ENCODE measurements at places on chromosomes 5 and 9.

DNA sequence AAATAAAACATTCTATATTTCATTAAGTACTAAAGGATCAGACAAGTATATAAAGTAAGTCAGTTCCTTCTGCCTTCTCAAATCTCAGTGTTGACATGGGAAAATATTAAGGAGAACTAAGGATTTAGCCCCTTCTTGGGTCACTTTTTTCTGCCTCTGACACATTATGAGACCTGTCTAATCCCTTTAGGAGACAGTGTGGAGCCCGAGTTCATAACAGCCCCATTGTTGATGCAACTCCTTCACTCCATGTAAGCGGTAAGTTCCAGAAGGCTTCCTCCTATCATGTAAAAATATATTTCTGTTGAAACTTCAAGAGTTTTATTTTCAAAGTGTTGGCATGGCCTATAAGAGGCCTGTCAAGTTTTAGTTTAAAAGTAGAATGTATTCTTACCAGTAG is 152.2 kb downstream of the SNCAIP start:
- no peak for DNase-seq

GRCh38 chr5:143932584-143932983 is 120.6 kb downstream of the HMHB1 start:
- no peak for DNase-seq

GRCh38 chr5:94345257-94345656 is 273.1 kb downstream of the KIAA0825 start:
- no peak for DNase-seq

DNA sequence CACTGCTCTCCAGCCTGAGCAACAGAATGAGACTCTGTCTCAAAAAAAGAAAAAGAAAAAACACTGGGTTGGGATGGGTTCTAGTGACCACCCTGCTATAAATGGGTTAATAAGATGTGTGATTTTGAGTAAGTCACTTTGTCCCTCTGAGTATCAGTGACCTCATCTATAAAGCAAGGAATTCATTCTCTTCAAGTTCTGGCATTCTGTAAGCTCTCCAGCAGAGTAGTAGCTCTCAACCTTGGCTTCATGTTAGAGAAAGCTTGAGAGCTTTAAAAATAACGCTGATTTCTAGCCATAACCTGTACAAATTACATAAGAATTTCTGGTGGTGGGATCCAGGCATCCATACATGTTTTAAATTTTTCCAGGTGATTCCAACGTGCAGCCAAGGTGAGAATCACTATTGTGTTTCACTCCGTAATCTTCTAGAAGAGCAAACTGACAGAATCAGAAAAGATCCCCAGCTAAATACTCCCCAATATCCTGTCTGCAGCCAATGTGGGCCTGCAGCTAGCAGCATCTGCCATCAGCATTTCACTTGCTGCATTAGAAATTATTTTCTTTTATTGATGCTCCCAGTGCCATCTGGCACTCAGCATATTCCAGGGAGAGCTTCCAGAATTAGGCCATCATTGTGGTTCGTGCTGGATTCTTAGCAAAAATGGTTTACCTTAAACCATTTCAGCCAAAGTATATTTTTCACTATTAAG is 109.4 kb downstream of the FEM1C start:
- DNase-seq, result no peak

DNA sequence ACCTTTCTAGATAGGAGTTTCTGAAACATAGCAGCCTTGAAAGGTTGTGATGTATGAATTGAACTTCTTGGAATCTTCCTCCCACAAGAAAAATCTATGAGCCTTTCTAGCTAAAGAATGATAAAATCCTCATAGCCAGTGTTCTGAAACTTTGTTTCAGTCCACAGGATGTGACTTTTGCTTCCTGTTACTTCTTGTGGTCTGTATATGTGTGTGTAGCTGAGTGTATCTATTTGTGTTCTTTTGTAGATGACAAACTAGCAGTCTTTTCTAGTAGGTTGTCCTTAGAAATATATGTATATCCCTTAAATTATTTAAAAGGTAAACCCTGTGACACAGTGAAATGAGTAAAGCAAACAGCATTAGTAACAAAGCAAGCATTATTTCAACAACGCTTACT is 188.8 kb downstream of the MRPS30 start:
- no peak for DNase-seq

- no peak for DNase-seq
Observed at GRCh38 chr5:73359395-73359794, 89.2 kb downstream of the FOXD1 start.

- no peak for DNase-seq
Observed at GRCh38 chr9:81656871-81657337, 32.4 kb downstream of the TLE1 start.

DNA sequence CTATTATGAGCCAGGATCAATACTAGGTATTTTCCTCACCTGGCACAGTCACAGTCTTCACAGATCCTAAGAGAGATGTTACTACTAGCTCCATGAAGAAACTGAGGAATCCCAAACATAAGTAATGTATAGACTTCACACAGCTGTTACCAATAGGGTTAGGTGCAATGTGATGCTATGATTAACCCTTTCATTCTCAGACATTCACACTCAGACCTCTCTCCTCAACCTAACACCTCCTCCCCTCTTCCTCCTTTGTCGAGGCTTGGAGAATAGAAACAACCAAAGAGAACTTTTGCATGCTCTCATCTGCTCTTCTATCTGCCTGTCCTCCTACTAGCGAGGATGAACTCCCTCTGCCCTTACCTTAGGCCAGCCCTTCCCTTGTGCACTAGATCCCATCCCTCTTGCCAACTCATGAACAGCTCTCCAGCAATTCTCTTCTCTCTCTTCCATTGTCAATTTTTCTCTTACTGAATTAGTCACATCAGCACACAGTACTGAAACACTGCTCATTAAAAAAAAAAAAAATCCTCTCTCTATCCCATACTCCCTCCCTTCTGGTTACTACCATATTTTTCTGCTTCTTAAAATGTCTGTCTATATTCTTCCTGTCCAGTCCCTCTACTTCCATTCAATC is 47.7 kb downstream of the MAPKAP1 start:
- no peak for DNase-seq

GRCh38 chr5:37812365-37812764 is 27.5 kb downstream of the GDNF start:
- no peak for DNase-seq

- DNase-seq, result no peak
Observed at GRCh38 chr9:35905051-35905781, 786 bp upstream of the HRCT1 start.

All from stimulated activated CD8-positive, alpha-beta memory T cell treated with anti-CD3 and anti-CD28 coated beads, Interleukin-4, amount 100 ng/mL, for 48 hours (primary cell).